Karpas-422 (cell line): ENCODE measurements at places on chromosomes 2 and 18. TPM values are rescaled to one million over a fixed set of nuclear protein-coding genes. Genes with fewer than 3 reads are reported as not detected.
A peak's percentile ranks its signal among the peaks of the same experiment; 100 is the strongest.

CRACDL gene
- total RNA-seq: 1.0 and 2.5 TPM in 2 replicates

- no peak for DNase-seq
These were observed 12.4 kb downstream of the LMAN2L start for GRCh38 chr2:96727431-96727830.

DNA sequence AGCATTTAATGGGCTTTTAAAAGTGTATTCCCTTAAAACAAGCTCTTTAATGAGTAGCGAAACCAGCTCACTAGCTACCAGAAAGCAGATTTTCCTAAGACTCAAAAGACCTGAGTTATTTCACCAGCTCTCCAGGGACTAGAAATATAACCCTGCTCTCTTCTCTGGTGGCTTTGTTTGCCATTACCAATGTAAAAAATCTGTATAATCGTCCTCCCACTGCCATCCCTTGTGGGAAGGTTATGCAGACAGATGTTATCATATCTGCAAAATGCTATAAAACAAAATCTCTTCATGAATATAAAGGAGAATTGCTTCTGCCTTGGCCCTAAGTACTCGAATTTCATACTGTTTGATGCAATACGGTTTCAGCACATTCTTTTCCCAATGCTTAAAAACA, 335.2 kb downstream of the NUP35 start:
- no peak for DNase-seq

- no peak for DNase-seq
These were observed 145.9 kb upstream of the LHCGR start for GRCh38 chr2:48901416-48901815.

- DNase-seq: peak; percentile 85
These were observed 33.3 kb downstream of the NDUFA10 start for GRCh38 chr2:239991689-239992314.

DNA sequence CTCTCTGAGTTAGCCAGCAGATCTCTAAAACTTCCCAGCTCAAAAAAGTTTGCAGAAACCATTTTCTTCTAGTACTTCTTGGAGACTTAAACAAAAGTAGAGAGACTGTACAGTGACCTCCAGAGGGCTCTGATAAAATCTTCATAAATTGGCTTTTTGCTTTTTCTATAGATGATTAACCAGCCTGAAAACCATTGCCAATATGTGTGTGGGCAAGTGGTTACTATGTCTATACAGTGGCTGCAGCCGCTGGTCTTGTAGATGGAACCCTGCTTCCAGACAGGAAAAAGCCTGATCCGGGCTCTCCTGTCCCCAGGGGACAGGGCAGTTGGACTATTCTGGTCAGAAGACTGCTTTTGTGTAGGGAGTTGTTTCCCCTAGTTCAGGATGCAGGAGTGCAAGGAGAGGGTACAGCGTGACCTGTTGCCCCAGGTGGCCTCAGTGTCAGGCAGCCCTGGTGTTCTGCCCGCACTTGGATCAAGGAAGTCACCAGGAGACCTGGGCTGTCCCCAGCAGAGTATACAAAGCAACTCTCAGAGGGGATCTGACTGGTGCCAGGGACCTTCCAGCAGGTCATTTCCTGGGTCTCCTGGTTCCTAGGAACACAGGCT, 7.3 kb upstream of the PTPRM start:
- no peak for DNase-seq

DNA sequence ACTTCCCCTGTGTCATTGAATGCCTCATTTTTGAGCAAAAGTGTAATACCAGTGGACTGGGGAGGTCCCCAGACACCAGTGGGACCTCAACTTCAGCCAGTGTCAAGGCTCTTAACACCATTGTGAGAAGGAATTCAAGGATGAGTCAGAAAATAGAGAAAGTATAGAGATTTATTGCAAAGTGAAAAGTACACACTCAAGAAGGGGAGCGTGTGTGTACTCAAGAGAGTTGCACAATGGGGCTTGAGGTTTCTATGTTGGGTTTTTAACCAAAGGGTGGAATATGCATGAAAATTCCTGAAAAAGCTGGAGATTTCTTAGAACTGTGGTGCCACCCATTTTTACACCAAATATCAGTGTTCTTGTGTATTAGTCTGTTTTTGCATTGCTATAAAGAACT, 81.9 kb downstream of the ADCYAP1 start:
- no peak for DNase-seq

C2orf80 gene
- total RNA-seq: not detected in 2 replicates

ZAP70 gene
- not detected in 2 replicates for total RNA-seq

CENPA gene
- total RNA-seq: 10.0 and 21.1 TPM in 2 replicates

DNA sequence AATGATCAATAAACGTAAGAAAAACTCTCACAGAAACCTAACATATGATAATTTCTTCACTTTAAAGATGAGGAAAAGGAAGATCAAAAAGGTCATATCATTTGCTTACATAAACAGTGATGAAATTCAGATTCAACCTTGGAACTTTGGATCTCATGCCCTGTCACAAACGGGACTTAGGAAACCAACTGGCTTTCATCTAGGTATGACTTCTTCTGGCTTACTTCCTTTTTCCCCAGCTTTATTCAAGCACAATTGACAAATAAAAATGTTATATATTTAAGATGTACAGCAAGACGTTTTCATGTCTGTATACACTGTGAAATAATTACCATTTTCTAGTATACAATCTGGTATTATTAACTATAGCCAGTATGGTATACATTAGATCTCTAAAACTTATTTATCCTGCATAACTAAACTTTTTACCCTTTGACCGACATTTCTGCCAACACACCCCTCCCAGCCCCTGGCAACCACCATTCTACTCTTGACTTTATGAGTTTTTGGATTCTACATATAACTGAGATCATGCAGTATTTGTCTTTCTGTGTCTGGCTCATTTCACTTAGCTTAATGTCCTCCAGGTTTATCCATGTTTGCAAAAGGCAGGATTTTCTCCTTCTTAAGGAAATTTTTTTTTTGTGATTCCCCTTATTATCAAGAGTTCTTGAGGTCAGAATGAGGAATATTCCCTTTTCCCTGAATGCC, 46.0 kb upstream of the COBLL1 start:
- no peak for DNase-seq

DNA sequence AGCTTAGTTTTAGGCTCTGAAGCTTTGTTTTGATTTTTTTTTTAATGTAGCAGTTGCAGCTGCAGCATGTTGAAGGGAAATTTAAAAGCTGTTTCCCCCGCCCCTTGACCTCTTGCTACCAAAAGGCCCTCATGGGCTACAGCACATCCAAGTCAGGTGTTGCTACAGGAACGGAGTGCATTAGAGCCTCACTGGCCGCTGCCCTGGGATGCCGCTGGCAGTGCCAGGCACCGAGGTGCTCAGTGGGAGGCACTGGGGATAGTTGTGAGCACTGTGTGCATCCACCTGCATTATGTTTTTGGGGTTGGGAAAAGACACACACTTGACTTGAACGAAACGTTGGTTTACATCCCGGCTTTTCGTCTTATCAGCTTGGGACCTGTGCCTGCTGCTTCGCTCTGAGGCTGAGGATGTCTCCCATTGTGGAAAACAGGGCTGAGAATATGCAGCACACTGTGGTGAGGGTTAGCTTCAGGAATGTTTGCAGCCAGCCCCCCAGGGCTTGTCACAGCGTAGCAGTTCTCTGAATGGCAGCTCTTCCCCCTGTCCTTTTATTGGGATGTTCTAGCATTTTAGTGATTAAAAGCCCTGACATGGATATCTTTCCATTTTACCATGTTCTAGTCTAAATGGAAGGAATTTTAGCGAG, 24.1 kb downstream of the DCDC2C start:
- no peak for DNase-seq

DNA sequence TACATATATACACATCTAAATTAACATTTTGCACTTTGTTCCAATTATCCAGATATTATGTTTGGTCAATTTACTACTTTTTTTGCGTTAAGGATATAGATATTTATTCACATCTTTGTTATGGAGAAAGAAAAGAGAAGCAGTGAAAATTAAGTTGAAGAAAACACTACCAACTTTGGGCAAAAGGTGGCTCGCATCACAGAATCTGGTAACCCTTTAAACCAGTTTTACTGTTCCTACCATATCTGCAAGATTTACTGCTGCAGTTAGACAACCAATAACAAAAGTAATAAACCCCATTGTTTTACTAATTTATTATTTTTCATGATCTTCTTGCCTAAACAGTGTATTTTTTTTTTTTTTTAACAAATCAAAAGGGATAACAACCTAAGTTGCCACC, 53.6 kb downstream of the SMAD2 start:
- peak; percentile 54 for DNase-seq

DNA sequence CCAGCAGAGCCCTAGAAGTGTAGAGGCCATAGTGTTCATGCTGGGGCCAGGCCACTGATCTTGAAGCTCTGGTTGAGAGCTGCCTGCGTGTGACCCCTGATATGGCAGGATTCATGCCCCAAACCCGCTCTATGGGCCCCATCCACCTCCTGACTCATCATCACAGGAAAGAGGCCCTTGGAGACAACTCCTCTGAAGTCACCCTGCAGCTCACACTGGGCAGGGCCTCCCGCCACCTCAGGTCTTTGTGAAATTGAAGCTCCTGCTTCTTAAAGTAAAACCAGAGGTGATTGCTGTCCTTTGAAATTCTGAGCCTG, 12.0 kb upstream of the TUBB6 start:
- DNase-seq: no peak

CHST10 gene
- 22.6 and 28.7 TPM in 2 replicates for total RNA-seq

- no peak for DNase-seq
These were observed 14.8 kb downstream of the FBXO48 start for GRCh38 chr2:68452158-68452900.

COQ10B gene
- 12.3 and 23.5 TPM in 2 replicates for total RNA-seq

DNA sequence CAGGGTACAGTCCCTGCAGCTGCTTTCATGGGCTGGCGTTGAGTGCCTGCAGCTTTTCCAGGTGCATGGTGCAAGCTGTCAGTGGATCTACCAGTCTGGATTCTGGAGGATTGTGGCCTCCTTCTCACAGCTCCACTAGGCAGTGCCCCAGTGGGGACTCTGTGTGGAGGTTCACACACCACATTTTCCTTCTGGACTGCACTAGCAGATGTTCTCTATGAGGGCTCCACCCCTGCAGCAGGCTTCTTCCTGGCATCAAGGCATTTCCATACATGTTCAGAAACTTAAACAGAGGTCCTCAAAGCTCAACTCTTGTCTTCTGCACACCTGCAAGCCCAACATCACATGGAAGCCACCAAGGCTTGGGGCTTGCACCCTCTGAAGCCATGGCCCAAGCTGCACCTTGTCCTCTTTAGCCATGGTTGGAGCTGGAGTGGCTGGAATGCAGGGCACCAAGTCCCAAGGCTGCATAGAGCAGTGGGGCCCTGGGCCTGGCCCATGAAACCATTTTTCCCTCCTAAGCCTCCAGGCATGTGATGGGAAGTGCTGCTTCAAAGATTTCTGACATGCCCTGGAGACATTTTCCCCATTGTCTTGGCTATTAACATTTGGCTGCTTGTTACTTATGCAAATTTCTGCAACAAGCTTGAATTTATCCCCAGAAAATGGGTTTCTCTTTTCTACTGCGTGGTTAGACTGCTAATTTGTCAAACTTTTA, 250.2 kb upstream of the COPS8 start:
- DNase-seq: no peak

DNA sequence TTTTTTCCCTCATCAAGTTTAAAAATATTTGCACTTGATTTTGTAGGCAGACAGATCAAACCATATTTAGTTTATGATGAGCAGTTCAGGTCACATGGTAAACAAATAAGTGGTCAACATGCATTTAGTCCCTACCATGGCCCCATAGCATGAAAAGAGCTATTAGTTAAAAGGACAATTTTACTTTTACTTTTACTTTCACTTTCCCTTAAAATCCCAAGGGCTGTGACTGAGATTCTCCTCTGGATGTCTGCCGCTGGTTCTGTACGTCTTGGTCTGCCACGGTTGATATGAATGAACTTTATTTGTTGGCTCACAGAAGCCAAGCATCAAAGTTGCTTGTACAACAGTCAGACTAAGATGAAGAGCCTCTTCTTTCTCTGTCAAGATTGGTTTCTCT, 626.2 kb upstream of the CDH7 start:
- no peak for DNase-seq

ARHGAP15 gene
- 65.6 and 82.8 TPM in 2 replicates for total RNA-seq

C1QL2 gene
- total RNA-seq: not detected in 2 replicates

LDAH gene
- total RNA-seq: 38.0 and 78.5 TPM in 2 replicates

ANKRD62 gene
- not detected in 2 replicates for total RNA-seq

DNA sequence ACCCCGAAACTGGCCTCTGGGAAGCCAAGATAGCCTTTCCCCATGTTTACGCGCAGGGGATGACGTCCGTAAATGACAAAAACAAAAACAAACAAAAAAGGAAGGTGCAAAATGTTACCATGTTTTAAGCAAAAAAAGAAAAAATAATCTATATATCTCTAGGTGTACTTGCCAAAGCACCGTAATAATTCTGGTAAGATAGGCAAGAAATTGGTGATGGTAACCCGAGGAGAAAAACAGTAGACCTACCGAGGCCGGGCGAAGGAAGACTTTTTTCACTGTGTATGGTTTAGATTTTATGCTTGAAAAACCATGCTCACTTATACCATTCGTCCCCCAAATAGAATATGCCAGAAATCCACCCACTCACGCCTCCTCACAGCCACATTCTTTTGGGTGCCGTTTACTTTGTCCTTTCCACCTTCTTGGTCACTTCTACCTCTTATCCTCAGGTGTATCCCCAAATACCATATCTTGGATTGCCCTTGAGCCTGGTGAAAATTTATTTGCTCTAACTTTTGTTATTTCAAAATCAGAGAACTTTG, 8.0 kb downstream of the GATA6 start:
- no peak for DNase-seq

GRCh38 chr18:73944715-73945114, 202.9 kb downstream of the FBXO15 start:
- DNase-seq: no peak

DNA sequence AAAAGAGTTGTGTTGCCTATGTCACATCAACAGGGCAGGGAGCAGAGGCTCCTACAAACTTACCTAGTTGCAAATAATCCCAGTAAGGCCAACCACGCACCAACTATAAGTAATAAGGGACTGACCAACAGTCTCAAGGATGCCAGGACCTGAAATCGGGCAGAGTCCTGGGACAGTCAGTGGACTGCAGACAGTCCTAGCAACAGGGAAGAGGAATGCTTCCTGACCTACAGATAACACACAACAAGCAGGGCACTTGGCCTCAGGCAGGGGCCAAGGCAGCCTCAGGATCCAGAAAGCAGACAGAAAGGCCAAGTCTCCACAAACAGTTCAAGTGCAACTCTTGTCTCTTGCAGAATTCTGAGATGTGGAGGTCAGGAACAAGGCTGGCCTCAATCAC, 56.2 kb downstream of the GALNT14 start:
- DNase-seq: no peak

GRCh38 chr2:178404368-178404767, 46.6 kb downstream of the PRKRA start:
- DNase-seq: no peak

GRCh38 chr2:9725106-9725505, 94.3 kb upstream of the YWHAQ start:
- no peak for DNase-seq

GRCh38 chr2:47798631-47799030, 15.7 kb downstream of the MSH6 start:
- DNase-seq: no peak

- no peak for DNase-seq
These were observed 13.1 kb upstream of the SLC35F5 start for GRCh38 chr2:113769555-113769954.

DNA sequence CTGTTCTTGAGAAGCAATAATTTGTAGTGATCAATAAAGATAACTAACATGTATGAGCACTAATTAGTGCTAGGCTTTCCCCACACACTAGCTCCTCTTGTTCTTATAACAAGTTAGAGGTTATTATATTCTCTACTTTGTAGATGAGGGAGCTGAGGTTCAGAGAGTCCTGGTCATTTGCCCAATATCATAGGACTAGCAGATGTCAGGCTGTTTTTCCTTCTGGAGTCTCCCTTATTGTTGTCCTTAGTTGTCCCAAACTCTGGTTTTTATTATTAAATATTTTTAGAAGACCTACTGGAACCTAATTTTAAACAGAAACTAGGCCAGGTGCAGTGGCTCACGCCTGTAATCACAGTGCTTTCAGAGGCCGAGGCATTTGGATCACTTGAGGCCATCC, 16.5 kb upstream of the TTC39C start:
- no peak for DNase-seq

IL1F10 gene
- not detected in 2 replicates for total RNA-seq
